ENCODE measurements at places on chromosomes 12 and 14. TPM values are rescaled to one million over a fixed set of nuclear protein-coding genes. Genes with fewer than 3 reads are reported as not detected.

The FAM181A gene
- total RNA-seq = not detected

The LRRC10 gene
- not detected for total RNA-seq

- DNase-seq = no peak
- H3K4me1 ChIP-seq = peaks cover 26% of the 10 kb centered on the region
- no peak overlapping the region for H3K4me3 ChIP-seq
- H3K27me3 ChIP-seq = no peaks in the 10 kb centered on the region
Observed at GRCh38 chr14:98130691-98131090, 1141.3 kb downstream of the BCL11B start.

DNA sequence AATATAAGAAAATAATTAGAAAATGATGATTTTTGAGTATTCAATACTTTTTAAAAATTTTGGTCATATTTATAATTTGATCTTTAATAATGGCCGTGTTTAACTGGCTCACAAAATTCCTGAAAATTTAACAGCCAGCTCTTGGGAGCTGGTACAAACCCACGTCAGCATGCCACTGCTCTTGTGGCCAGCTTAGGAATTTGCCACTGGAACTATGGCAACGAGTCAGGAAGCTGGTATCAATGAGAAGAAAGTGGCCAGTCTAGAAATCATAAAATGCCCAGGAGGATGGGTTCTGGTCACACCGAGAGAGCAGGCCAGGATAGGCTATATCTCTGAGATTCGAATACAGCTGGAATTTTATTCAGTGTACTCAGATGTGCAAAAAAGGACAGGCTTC, 72.2 kb upstream of the PLEKHG3 start:
- no peak for DNase-seq
- H3K27ac ChIP-seq = no peak overlapping the region
- H3K4me3 ChIP-seq = no peak overlapping the region
- H3K36me3 ChIP-seq = no peaks in the 10 kb centered on the region

The TEAD4 gene
- total RNA-seq = 0.44 TPM

- peaks cover 23% of the 10 kb centered on the region for H3K4me1 ChIP-seq
- H3K27ac ChIP-seq = no peak overlapping the region
- no peaks in the 10 kb centered on the region for H3K36me3 ChIP-seq
- no peak for DNase-seq
Observed at GRCh38 chr14:90671382-90672234, 144.6 kb downstream of the TTC7B start.

DNA sequence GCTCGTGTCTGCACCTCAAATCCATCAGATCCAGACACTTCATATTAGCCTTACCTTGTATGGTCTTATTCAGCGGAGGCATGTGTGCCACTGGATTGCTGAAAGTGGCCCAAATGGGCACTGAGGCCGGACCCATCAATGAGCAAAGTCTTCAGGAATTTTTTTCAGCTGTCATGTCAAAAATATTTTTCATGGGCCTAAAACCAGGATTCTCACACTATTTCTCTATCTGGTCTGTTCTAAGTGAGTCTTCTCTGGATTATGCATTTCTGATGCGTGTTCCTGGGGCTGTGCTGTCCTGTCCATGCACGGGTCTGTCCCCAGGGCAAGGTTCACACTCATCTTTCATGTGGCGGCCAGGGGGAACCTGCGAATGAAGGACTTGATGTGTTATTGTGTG, 94.6 kb downstream of the KCNA5 start:
- no peak overlapping the region for H3K4me3 ChIP-seq
- no peak overlapping the region for H3K27ac ChIP-seq
- H3K27me3 ChIP-seq = peaks cover 16% of the 10 kb centered on the region
- DNase-seq = no peak
- H3K4me1 ChIP-seq = no peaks in the 10 kb centered on the region

- DNase-seq = no peak
- H3K27ac ChIP-seq = no peak overlapping the region
- H3K36me3 ChIP-seq = no peaks in the 10 kb centered on the region
- no peak overlapping the region for H3K4me3 ChIP-seq
Observed at GRCh38 chr12:88578276-88579160, 1.8 kb downstream of the KITLG start.

GRCh38 chr14:78075033-78075432, 95.1 kb upstream of the NRXN3 start:
- H3K27ac ChIP-seq = no peak overlapping the region
- no peaks in the 10 kb centered on the region for H3K27me3 ChIP-seq
- no peak for DNase-seq
- H3K36me3 ChIP-seq = no peaks in the 10 kb centered on the region
- H3K4me3 ChIP-seq = no peak overlapping the region

- peaks cover 2% of the 10 kb centered on the region for H3K27me3 ChIP-seq
- no peaks in the 10 kb centered on the region for H3K36me3 ChIP-seq
- peak; percentile 74 for DNase-seq
- no peak overlapping the region for H3K4me3 ChIP-seq
- peak overlapping the region; percentile 50 for H3K27ac ChIP-seq
- H3K4me1 ChIP-seq = peaks cover 36% of the 10 kb centered on the region
Observed at GRCh38 chr12:52585946-52586345, 12.3 kb upstream of the KRT74 start.

GRCh38 chr14:69877492-69877891, 1.7 kb upstream of the SMOC1 start:
- H3K4me1 ChIP-seq = no peaks in the 10 kb centered on the region
- H3K36me3 ChIP-seq = no peaks in the 10 kb centered on the region
- no peak overlapping the region for H3K27ac ChIP-seq
- peaks cover 58% of the 10 kb centered on the region for H3K27me3 ChIP-seq
- no peak overlapping the region for H3K4me3 ChIP-seq
- DNase-seq = no peak

DNA sequence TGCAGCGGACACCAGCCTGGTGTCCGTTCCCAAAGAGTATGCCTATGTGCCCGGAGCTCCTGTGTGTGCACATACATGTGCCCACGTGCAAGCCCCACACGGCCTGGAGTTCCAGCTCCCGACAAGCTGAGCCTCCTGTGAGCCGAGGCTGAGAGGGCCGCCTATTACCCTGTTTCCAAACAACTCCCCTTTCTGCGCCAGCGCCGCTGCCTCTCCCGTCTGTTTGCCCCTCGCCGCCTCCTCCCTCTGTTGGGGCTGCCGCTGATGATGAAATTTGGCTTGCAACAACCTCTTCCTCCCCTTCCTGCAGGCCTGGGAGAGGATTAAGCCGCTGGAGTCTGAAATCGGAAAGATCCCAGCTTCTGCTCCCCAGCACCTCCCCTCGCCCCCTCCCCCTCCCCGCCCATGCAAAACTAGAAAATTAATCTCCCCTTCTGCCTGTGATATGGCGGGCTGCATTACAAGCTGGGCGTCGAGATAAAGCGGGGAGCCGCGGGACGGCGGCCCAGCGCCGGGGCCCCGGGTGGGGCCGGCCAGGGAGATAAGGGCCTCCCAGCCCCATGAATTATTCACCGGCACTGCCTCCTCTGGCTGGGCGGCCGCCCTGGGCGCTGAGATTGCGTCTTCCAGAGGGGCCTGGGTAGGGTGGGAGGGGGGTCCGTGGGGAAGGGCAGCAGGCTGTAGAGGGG, 6.8 kb upstream of the ASIC1 start:
- no peak for DNase-seq
- no peaks in the 10 kb centered on the region for H3K36me3 ChIP-seq
- H3K27ac ChIP-seq = no peak overlapping the region
- no peak overlapping the region for H3K4me3 ChIP-seq
- H3K4me1 ChIP-seq = peaks cover 4% of the 10 kb centered on the region

DNA sequence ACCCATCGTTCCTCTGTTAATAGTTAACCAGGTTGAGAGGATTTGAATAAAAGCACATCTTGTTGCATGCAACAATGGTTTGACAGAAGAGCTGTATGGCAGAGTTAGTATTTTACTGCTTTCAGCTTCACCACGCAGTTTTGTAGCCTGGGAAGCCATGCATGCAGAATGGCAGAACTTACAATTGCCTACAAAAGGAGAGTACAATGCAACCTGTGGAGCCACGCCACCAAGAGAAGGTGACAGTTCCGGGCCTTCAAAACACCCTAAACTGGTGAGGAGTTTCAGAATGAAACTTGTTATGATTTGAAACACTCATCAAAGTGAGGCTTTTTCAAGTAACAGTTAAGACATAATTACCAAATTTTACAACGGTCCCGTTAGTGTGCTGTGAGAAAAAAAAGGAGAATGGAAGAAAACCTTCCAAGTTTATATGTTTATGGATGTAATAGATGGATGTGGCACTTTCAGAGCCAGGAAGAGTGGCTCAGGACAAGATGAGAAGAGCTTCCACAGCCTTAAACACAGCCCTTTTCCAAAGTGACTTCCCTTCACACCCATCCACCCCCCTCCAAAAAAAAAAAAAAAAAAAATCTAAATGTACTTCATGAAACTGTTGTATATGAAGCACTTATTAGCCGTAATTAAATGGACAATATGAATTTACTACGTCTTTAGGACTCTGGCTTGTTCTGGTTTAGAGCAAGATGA, 158.7 kb downstream of the EGLN3 start:
- H3K4me3 ChIP-seq = no peak overlapping the region
- no peak for DNase-seq
- no peaks in the 10 kb centered on the region for H3K36me3 ChIP-seq

The LRP1-AS gene
- not detected for total RNA-seq

DNA sequence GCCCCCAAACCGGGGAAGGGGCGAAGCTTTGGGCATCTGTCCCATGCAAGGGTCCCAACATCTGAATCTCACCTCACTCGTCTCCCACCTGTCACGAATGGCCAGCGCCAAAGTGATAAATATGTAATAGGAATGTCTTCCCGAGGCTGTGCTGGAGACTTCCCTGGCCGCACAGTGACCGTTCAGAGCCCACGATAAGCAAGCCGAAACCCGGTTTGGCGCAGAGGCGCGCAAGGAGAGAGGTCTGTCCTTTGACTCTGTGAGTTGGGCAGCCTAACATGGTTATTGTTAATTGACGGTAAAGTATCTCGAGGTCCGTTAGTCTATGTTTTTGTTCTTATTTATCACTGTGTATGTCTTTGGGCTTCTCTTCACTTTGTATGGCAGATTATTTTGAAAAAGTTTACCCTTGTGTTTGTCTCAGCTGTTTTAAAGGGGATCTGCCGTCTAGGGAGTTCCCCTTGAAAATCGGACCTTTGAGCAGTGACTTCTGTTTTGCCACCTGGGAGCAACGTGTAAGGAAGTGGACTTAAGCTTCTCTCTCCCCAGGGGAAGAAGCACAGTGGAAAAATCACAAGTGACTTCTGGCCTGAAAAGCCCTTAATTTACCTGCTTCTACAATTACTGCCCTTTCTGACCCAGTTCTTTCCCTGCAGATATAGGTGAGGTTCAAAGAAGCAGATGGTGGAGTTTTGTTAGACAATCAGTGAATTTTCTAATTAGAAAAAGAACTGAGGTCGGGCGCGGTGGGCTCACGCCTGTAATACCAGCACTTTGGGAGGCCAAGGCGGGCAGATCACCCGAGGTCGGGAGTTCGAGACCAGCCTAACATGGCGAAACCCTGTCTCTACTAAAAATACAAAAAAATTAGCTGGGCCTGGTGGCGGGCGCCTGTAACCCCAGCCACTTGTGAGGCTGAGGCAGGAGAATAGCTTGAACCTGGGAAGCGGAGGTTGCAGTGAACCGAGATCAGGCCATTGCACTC, 1.1 kb upstream of the TM9SF1 start:
- H3K27me3 ChIP-seq = no peaks in the 10 kb centered on the region
- peak overlapping the region; percentile 96 for H3K27ac ChIP-seq
- peak overlapping the region; percentile 88 for H3K4me3 ChIP-seq
- no peak for DNase-seq
